NCI-H2081 (cell line): ENCODE measurements at places on chromosomes 12 and 14.

DNA sequence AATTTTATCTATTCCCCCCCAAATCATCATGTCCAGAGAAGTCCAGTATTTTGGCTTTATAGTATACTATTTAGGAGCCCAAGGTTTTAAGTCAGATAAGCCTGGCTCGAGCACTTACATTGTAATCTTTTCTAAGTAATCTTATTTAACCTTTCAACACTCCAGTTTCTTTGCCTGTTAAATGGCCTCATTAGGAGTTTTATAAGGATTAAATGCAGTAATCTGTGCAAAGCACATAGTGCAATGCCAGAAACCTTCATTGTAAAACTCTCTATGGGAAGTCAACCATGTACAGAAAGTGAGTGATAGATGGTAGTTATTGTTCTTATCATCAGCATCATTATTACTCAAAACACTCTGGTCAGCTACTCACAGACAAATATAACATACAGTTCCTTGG is 1330.4 kb downstream of the SLC16A7 start:
- DNase-seq: no peak

- DNase-seq: no peak
Observed at GRCh38 chr14:23399591-23399990, 8.5 kb downstream of the MYH6 start.

- no peak for DNase-seq
Observed at GRCh38 chr14:86989285-86989684, 1003.7 kb downstream of the GALC start.

DNA sequence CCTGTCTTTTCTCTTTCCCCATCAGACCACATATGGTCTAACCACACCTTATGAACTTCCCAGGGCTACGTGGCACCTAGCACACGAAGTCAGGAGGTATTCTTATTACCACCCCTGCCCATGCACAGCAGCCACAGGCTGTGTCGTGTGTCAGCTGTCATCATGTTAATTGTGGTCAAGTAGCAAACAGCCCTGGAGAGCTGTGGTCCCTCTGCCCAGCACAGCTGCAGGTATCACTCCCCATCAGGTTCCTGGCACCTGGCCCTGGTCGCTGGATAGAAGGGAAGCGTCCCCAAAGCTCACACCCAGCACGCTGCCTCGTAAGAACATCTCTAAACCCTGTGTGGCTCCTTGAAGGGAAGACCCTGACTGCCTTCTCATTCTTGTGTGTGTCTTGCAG is 45.4 kb downstream of the CLMN start:
- DNase-seq: no peak

GRCh38 chr14:90795744-90796143 is 20.5 kb downstream of the TTC7B start:
- no peak for DNase-seq

- no peak for DNase-seq
Observed at GRCh38 chr14:90321891-90322290, 9.8 kb downstream of the NRDE2 start.

DNA sequence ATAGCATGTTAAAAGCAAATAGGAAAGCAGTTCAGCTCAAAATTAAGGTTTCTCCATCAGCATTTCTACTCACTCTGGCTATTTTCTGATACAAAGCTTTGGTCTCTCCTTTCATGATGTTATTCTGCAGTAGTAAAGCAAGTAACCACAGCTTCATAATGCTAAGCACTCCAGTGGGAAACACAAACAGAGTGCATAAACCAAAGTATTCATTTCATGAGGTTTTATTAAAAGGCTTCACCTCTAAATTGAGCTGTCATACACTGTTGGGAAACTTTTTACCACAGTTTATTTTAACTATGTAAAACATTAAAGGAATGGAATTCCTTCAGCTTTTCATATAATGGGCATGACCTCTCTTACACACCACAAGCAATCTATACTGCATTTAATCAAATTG is 157.9 kb upstream of the LMO3 start:
- no peak for DNase-seq

DNA sequence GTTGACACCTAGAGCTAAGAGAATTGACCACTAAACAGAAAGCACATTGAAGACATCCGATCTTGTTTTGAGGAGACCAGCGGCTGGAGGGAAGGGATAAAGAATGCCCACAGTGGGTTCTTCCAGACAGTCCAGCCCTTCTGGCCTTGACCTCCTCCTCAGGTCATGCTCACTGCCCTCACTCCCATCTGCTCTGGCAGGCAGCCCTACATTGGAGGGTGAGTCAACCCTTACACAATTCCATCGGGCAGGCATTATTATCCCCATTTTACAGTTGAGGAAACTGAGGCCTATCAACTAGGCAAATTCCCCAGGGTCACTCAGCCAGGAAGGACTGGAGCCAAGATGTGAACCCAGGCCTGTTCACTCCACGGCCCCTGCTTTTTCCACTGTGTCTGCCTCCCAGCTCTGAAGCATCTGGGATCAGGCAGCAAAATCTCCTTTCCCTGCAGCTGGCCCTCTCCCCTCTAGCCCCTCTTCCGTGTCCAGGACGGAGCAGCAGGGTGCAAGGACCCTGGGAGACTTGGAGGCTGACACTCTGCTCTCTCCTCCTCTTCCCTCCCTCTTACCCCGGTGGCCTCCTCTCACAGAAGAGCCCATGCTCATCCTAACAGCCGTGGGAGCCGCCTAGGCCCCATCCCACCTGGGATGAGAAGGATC is 5.3 kb downstream of the SCNN1A start:
- no peak for DNase-seq

GRCh38 chr12:19945559-19946435 is 422.5 kb upstream of the PDE3A start:
- DNase-seq: no peak

GRCh38 chr12:3951380-3952135 is 78.4 kb upstream of the PARP11 start:
- no peak for DNase-seq

GRCh38 chr12:128121424-128121823 is 145.5 kb upstream of the TMEM132C start:
- DNase-seq: no peak

DNA sequence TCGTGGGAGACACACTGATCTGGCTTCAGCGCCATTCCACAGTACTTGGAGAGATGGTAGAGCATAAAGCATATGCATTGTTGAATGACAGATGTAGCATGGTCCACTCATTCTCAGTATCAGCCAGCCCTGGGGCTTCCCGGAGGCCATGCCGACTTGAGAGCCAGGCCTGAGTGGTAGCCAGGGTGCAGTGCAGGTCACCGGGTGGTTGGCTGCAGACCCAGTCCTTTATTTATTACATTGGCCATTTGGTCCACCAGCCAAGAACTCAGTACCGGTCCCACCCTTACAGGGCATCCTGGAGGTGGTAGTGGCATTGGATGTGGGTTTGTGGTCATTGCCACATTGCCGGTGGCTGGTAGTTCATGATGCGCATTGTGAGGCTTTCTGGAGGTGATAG is 121.6 kb upstream of the RTL1 start:
- DNase-seq: no peak

- no peak for DNase-seq
Observed at GRCh38 chr12:105744371-105745058, 394.2 kb downstream of the NUAK1 start.

DNA sequence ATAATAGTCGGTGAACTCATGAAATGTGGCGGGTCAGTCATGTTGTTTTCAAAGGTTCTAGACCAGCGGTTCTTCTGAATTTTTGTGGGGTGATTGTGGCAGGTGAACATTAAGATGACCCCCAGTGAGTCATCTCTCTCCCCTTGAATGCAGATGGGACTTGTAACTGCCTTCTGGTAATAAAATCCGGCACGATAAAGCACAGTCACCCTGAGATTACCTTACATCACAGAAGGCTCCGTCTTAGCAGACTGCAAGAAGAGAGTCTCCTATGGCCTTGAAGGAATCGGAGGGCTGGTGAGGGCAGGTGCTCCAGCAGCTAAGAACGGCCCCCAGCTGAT is 189.6 kb downstream of the FOXN3 start:
- DNase-seq: no peak

DNA sequence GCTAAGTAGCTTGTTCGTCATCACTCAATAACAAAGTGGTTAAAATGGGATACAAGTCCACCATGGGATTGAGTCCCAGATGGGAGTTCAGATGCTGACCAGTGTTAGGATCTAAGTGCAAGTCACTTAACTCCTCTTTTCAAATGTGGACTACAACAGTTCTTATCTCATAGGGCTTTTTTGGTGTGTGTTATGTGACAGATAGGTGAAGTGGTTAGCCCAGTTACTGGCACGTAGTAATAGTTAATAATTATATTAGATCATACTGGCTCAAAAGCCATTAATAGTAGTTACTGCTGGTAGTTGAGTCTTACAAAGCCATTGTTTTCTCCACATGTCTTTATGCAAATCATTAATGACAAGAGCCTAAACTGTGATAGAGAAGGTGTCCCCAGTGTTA is 73.2 kb downstream of the RCOR1 start:
- DNase-seq: no peak

GRCh38 chr12:97404543-97404942 is 58.1 kb upstream of the RMST start:
- DNase-seq: peak; percentile 86

- no peak for DNase-seq
Observed at GRCh38 chr12:2794191-2794735, 507 bp upstream of the FKBP4 start.

DNA sequence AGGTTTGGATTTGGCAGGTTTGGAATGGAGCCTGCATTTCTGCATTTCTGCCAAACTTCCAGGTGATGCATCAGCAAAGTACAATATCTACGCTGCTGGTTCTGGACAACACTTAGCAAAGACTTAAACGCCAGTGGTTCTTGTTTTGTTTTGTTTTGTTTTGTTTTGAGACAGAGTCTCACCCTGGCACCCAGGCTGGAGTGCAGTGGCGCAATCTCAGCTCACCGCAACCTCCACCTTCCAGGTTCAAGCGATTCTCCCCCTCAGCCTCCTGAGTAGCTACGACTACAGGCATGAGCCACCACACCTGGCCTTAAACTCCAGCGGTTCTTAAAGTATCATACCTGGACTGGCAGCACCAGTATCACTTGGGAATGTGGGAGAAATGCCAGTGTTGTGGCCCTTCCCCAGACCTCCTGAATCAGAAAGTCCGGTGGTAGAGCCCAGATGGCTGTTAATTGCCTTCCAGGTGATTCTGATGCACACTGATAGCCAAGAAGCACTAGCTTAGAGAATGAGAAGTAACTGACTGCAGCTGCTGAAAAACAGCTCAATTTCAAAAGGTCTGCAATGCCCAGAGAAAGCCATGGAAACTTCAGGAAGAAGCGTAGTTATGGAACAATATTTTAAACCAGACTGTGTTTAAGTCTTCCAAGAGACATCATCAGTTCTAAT is 114.8 kb upstream of the FOXN3 start:
- DNase-seq: no peak

DNA sequence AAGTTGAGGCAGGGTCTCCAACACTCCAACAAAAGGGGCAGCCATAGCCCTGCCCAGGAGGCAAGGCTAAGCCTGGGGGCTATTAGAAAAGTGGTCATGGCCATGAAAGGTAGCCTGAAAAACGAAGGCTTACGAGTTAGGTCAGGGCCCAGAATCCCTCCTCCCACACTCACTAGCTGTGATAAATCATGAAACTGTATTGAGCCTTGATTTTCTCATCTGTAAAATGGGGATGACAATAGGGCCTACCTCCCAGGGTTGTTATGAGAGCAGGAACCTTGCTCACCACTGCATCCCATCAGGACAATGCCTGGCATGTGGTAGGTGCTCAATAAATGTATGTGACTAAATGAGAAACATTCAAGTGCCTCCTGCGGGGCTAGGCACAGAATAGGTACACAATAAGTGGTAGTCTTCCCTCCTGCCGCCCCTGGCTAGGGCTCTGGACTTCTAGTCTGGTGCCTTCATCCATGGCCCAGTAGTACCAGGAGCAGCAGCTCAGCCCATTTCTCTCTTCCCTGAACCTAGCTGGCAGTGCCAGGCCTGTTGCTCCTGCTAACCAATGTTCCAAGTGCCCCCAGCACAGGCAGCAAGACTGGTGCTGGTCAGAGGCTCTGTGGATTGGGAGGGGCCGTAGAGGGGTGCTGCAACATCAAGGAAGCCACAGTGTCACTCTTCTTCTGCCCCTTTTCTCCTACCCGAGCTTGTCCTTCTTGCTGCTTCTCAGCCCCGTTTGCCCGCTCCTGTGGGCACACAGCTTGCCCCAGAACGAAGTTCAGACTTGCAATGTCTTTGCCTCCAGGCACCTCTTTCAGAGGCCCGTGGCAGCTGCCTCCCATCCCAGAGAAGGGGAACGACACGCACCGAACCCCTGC is 7.8 kb downstream of the PGF start:
- no peak for DNase-seq

DNA sequence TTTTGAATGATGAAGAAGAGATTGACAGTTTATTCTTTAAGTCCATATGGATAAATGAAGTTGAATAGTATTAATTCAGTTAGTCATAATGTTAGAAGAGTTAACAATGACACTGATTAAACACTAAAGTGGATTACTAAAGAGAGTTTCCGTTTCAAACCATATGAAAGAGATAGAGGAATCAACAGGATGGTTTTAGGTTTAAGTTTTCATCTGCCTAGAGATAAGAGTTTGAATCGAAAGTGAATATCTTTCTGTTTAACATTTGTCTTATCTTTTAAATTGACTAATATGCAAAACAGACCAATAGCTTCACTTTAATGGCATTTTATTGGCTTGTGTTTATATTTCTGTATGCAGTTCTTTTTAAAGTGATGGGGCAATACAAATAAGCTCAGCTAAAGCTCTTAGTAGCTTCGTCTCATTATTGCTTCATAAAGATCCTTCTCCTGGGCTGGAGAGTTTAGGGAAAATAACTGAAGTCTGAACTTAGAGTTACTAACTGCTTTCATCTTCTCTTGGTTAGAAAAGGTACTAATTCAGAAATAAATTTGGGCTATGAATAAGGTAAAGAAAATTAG is 66.0 kb downstream of the MIPOL1 start:
- no peak for DNase-seq

DNA sequence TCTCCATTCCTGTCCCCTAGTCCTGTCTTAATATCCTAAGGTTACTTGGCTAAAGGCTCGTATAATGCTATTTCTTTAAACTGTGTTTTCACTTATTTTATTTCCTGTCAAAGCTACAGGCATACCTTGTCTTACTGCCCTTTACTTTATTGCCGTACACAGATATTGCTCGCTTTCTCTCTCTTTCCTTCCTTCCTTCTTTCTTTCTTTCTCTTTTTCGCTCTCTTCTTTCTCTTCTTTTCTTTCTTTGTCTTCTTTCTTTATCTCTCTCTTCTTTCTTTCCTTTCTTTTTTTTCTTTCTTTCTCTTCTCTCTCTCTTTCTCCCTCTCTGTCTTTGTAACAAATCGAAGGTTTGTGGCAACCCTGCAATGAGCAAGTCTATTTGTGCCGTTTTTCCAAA is 123.9 kb upstream of the ARHGAP5 start:
- DNase-seq: no peak

- DNase-seq: no peak
Observed at GRCh38 chr12:47941871-47942613, 21.4 kb upstream of the TMEM106C start.

- no peak for DNase-seq
Observed at GRCh38 chr14:100213587-100213955, 25.4 kb upstream of the YY1 start.
